ENCODE measurements at places on chromosomes 16 and 17.

DNA sequence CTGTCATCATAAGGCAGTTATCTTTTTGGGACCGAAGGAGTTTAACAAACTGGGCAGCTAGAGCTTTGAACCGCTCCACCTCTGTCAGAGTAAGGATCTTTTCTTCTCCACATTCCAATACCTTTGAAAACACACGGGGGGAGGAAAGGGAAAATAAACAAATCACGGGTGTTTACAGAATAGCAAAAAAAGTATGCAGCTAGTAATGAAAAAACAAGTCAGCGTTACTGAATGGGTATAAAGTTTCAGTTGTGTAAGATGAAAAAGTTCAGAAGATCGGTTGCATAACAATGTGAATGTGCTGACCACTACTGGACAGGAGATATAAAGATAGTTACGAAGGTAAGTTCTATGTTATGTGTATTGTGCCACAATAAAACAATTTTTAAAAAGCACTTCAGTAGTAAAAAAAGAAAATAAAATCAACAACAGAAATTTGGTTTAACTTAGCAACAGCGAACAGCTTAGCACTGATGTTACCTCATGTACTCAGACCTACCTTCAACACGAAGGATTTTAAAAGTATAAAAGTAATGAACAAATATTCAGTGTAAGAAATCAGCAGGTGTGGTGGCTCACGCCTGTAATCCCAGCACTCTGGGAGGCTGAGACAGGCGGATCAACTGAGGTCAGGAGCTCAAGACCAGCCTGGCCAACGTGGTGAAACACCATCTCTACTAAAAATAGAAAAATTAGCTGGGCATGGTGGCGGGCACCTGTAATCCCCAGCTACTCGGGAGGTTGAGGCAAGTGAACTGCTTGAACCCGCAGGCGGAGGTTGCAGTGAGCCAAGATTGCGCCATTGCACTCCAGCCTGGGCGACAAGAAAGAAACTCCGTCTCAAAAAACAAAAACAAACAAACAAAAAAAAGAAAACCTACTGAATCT, 34.3 kb downstream of the MARF1 start:
- DNase-seq, result no peak

GRCh38 chr17:2181206-2181896, 122.2 kb downstream of the SMG6 start:
- no peak for DNase-seq

DNA sequence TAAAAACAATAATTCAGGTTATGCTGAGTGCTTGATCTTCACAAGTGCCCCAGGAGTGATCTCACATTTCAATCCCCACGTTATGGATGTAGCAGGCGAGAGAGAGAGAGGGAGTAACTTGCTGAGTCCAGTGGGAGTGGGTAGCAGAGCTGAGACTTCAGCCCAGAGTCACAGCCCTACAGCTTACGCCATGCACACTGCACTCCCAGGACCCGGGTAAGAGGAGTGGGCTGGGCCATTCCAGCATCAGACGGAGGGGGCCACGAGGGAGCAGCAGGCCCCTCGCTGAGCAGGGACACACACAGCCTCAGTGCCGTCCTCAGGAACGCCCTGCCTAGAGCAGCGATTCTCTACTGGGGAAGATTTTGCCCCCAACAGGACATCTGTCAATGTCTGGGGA, 9.8 kb upstream of the KIF19 start:
- DNase-seq, result no peak

- DNase-seq, result no peak
These were observed 24.5 kb downstream of the GPR142 start for GRCh38 chr17:74391771-74392170.

DNA sequence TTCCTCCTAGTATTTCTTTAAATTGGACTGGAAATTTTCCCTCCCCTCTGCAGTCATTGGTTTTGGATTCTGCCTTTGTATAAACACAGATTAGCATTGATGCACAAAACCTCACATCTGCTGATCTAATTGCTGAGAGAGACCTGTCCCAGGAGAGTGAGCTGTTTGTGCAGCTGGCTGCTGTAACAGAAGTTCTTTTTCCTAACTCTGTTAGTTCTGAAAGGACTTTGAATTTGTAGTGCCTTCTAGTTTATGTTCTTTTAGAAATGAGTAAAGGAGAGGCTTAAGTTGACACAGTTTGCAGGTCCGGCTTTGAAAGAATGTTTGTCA, 45.2 kb upstream of the KPNB1 start:
- no peak for DNase-seq

- DNase-seq, result no peak
These were observed 355 bp downstream of the TLE7 start for GRCh38 chr16:71441348-71442050.

GRCh38 chr17:66522591-66523272, 220.3 kb downstream of the PRKCA start:
- DNase-seq, result no peak

- DNase-seq, result peak; percentile 70
These were observed at the start of gene NOL3 for GRCh38 chr16:67170168-67170948. NOL3 (plus strand) TSS chr16:67170538.

DNA sequence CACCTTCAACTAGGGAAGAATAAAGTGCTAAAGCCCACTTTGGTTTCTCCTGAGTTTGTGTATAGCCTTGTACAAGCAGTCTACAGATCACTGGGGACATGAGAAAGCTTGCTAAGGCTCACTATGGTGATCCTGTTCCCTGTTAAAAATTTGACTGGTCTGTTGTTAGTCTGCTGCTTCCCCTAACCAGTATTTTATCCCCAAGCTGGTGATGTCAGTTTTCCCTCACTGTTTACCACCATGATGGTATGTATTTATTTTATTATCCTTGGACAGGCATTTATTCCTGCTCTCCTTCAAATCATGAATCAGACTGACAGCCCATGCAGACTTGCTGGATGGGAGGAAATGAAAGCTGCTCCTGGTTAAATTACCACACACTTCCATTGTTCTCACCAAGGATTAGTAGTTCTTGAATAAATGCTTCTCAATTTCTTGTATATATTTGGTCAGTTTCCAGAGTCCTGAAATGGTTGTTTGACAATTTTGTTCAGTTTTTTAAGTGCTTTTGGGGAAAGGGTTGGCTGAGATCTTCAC, 99.6 kb downstream of the CA4 start:
- DNase-seq, result no peak

- DNase-seq, result no peak
These were observed 4.2 kb upstream of the ARL2BP start for GRCh38 chr16:57240851-57241250.

- DNase-seq, result no peak
These were observed 123.0 kb upstream of the GNAO1 start for GRCh38 chr16:56068314-56068713.

GRCh38 chr17:55452139-55452790, 30.6 kb upstream of the MMD start:
- DNase-seq, result no peak

DNA sequence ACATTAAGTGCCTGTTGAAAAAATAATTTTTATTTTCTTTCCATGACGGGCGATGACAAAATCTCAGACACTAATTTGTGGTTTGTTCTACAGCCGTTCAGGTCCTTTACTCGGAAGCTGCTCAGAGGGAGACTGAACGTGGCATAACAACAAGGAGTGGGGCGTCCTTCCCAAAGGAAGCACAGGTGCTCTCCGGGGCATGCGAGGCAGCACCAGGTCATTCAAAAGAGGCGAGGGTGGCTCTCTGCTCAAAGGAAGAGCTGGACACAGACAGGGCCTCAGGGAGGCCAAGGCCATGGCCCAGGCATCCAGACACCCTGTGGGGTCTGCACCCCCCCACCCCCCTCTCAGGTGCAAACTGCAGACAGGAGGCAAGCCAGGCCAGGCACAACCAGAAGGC, 16.2 kb downstream of the UNKL start:
- no peak for DNase-seq

DNA sequence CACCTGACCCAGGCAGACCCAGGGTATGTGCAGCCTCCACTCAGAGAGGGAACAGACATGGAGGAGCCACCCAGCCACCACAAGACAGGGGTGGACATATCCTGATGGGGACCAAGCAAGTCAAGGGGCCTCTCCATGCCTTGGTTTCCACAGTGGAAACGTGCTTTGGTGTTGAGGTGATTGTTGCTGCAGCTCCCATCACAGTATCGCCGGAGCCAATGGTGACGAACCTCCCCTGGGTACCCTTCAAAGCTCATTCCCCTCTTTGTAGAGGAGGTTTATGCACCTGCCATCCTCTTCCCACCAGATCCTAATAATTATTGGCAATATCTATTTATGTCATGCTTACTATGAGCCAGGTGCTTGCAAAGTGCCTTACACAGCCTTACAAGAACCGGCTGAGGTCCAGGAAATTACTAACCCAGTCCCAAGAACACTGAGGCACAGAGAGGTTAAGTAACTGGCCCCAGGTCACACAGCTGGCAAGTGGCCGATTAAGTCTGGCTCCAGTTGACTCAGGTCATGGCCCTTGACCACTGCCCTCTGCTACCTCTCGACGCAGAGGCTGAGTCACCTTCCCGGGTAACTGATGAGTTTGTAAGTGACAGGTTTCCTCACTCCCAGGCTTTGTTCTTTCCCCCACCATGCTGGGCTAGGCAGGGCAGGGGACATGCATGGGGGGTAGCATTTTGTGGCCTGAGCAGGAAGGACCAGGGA, 20.6 kb downstream of the SLC12A3 start:
- no peak for DNase-seq

DNA sequence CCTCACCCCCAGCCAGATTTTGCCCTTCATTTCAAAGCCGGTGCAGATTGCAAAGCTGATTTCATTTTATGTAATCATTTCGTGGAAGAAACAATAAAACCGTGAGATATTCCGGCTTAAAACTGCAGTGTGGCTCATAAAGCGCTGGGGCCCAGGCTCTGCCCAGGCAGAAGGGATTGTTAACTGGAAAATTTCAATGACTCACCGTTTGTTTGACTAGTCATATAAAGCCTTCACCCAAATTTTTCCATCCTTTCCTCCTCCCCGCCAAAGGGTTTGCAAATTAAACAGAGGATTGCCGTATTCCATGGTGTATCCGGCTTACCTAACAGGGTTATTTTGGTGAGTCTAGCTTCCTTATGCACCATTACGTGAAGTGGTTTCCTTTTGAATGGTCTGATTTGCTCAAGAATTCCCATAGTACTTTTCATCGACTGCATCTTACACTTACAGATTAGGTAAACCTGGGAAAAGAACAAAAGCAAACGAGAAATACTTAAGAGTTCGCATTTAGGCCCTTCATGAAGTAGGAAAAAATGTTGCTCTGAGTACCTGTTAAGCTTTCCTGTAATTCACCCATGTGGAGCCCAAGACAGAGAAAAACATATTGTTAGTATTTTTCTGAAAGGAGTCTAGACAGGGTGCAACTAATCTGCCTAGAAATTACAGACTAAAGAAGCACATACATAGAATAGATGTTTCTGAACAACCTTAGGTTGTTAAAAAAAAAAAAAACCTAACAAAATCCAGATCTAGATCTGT, 949 bp upstream of the GSPT1 start:
- DNase-seq, result no peak

DNA sequence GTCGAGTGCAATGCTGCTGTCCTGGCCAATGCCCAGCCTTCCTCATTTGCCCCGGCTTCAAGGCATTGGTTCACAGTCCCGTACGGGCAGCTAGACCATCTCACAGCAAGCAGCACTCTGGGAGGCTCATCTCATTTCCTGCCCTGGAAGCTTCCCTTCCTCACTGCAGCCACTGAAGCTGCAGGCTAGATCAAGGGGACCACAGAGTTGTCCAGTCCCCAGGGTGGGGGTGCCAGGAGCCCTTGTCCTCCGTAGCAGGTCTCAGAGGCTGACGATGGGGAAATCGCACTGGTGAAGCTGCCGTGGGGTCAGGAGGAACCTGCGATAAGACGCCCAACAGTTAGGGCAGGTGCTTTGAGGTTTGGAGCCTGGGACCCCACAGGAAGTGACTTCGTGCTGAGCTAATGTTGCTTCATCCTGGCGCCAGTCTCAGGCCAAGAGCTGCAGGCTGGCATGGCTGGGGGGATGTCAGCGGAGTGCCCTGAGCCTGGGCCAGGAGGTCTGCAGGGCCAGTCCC, at the start of gene SPNS3:
Gene SPNS3 (plus strand): TSS at position 426 of the 517 bp plus-strand sequence. CDS start 28 bp downstream, at position 454.
- DNase-seq, result no peak

DNA sequence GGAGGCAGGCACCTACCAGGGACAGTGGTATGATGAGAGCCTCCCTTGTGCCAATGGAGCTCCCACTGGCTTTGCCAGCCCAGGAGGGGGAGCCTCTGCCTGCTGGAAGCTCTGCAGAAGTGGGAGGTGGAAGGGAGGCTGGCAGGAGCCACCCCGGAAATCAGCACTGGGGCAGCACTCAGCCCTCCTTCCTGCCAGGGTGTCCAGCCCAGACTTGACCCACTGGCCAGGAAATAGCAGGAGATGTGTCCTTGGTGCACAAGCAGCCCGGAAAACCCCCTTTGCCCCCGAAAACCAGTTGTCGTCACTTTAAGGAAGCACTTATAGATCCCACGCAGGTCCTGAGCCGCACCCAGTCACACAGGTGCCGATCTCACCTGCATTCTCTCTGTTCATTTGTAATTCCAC, 49.3 kb upstream of the CACNG4 start:
- no peak for DNase-seq

DNA sequence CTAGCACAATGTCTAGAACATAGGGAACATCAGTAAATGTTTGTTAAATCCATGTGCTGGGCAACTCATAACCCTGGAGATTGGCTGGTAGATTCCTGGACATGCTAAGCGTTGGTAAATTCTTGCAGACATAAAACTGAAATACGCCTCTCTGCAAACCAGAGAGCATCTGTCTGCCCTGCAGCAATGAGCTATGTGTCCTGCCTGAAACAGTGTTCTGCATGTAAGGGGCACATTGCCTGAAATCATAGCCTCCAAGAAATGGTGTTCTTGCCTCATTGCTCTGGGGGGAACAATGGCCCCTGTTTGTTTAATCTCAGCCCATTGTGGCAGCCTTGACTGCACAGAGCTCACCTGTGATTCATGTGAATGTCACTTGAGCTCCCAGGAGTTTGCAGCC, 113.5 kb upstream of the CCL2 start:
- no peak for DNase-seq

DNA sequence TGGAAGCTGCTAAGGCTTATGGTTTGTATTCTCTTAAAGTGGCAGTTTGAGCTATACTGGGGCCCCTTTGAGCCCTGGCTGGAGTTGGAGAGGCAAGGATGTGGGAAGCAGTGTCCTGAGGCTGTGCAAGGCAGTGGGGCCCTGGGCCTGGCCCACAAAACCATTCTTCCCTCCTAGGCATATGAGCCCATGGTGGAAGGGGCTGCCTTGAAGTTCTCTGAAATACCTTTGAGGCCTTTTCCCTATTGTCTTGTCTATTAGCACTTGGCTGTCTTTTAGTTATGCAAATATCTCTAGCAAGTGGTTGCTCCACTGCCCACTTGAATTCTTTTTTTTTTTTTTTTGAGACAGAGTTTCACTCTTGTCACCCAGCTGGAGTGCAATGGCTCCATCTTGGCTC, 119.2 kb downstream of the PCTP start:
- DNase-seq, result no peak

DNA sequence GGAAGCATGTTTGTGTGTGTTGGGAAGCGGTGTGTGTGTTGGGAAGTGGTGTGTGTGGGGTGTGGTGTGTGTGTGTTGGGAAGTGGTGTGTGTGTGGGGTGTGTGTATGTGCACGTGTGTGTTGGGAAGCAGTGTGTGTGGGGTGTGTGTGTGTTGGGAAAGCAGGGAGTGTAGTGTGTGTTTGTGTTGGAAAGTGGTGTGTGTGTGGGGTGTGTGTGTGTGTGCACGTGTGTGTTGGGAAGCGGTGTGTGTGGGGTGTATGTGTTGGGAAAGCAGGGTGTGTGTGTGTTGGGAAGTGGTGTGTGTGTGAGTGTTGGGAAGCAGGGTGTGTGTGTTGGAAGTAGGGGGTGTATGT, 785 bp upstream of the NOD2 start:
- no peak for DNase-seq

GRCh38 chr17:3532859-3533142, 24.8 kb downstream of the TRPV3 start:
- DNase-seq, result no peak

GRCh38 chr16:27425961-27426360, 24.0 kb downstream of the IL21R start:
- DNase-seq, result no peak

GRCh38 chr16:53183442-53183841, 128.7 kb downstream of the CHD9 start:
- DNase-seq, result no peak

Measured in stimulated activated CD4-positive, alpha-beta T cell treated with anti-CD3 and anti-CD28 coated beads, TNF-alpha, amount 100 ng/mL, for 24 hours (primary cell).